ENCODE measurements at places on chromosomes 5 and 9.
A peak's percentile ranks its signal among the peaks of the same experiment; 100 is the strongest.

GRCh38 chr5:89871906-89872305 lies 537.6 kb downstream of the CETN3 start:
- DNase-seq: no peak

GRCh38 chr5:18920966-18921365 lies 1067.0 kb downstream of the CDH18 start:
- DNase-seq: no peak

DNA sequence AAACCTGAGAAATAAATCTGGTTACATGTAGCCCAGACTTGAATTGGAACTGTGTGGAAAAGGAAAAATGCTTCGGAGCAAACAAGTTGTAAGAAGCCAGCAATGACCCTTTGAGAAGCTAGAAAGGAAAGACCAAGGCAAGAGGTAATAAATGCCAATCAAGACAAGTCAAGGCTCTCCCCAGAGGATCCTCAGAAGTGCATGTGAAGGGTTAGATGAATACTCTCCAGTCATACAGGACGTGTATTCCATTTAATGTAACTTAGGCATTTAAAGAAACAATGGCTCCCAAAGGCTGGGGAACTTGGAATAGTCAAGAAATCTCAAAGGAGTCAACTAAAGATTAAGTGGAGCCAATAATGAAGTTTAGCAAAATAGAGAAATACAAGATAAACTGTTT lies 36.2 kb downstream of the EPB41L4A start:
- DNase-seq: no peak

GRCh38 chr5:140794595-140795258 lies at the start of gene PCDHA2:
TSS of gene PCDHA2 (plus strand) at chr5:140794852.
- DNase-seq: no peak

DNA sequence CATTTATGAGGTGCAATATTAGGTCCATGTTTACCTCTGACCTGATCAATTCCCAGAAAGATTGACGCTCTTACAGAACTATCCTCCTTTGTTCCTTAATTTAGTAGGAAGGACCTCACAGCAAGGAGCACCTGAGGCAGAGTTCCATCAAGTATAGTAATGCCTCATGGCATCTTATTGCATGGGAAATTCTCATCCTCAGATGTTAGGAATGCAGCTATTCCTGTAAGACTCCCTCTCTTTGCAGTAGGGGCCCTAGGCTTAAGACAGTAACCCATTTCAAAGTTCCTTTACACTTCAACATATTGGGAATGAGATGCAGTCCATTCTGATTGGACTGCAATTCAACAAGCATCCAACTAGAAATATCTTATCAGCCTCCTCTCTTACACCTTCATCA lies 69.8 kb downstream of the SLCO4C1 start:
- no peak for DNase-seq

GRCh38 chr9:75462866-75463265 lies 374.6 kb downstream of the OSTF1 start:
- no peak for DNase-seq

DNA sequence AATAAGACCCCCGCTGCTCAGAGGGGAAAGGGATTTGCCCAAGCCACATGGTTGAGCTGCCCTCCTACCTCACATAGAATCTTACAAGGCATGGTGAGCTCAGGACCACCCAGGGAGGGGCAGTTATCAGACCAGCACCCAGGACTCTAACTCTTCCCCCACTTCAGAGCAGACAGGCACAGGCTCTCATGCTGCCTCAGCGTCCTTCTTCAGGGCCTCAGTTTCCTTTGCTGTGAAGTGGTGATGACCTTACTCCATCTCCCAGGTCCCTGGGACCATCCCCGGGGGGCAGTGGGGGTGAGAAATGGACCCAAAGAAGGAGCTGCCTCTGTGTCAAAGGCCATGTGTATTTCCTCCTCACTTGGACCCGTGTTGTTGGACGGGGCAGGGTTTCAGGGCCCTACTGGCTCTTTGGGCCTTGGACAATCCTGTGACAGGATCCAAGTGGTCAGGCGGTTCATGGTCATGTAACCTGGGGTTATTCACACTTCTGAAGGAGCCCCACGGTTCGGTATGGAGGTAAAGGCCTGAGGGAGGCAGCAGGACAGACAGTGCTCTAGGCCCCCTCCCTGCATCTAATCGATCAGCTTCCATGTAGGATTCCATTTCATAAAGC lies 31.7 kb upstream of the CSF1R start:
- no peak for DNase-seq

- DNase-seq: no peak
Observed at GRCh38 chr9:136852664-136853595, 784 bp downstream of the MAMDC4 start.

DNA sequence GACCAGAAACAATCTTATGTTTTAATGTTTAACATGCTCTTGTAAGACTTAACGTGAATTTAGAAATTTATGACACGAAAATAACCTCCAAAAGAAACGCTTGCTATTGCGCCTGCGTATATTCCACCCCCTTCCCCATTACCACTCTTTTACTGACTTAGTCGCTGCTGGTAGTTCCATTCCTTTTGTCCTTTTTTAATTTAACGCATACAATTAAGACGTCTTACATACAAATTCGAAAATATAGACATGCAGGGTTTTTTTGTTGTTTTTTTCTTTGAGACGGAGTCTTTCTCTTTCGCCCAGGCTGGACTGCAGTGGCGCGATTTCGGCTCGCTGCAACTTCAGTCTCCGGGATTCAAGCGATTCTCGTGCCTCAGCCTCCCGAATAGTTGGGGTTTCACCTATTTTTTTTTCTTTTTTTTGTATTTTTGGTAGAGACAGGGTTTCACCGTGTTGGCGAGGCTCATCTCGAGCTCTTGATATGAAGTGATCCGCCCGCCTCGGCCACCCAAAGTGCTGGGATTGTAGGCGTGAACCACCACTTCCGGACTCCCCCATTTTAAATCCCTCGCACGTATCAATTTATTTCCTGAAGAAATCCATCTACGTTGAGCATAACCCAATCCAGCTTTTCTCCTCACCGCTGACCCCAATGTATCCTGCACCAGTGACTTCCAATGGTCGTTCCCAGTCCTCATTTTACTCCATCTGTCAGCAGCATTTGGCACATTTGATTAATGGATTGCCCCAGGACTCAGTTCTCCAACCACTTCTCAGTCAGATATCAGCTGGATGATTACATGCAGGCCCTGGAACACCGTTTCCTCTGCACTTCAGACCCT lies 684 bp upstream of the MED7 start:
- peak; percentile 34 for DNase-seq

GRCh38 chr9:37325778-37326177 lies 96.7 kb upstream of the GRHPR start:
- no peak for DNase-seq

- no peak for DNase-seq
Observed at GRCh38 chr9:110559869-110560268, 19.7 kb downstream of the SVEP1 start.

- no peak for DNase-seq
Observed at GRCh38 chr9:33620738-33621439, 96.8 kb downstream of the ANKRD18B start.

GRCh38 chr5:73336366-73336765 lies 112.2 kb downstream of the FOXD1 start:
- no peak for DNase-seq

All from stimulated activated CD8-positive, alpha-beta memory T cell treated with anti-CD3 and anti-CD28 coated beads, Interleukin-4, amount 100 ng/mL, for 24 hours (primary cell).